Activated CD8-positive, alpha-beta T cell treated with anti-CD3 and anti-CD28 coated beads for 36 hours (primary cell): ENCODE measurements at places on chromosomes 5 and 9. TPM values are rescaled to one million over a fixed set of nuclear protein-coding genes. Genes with fewer than 3 reads are reported as not detected.

DNA sequence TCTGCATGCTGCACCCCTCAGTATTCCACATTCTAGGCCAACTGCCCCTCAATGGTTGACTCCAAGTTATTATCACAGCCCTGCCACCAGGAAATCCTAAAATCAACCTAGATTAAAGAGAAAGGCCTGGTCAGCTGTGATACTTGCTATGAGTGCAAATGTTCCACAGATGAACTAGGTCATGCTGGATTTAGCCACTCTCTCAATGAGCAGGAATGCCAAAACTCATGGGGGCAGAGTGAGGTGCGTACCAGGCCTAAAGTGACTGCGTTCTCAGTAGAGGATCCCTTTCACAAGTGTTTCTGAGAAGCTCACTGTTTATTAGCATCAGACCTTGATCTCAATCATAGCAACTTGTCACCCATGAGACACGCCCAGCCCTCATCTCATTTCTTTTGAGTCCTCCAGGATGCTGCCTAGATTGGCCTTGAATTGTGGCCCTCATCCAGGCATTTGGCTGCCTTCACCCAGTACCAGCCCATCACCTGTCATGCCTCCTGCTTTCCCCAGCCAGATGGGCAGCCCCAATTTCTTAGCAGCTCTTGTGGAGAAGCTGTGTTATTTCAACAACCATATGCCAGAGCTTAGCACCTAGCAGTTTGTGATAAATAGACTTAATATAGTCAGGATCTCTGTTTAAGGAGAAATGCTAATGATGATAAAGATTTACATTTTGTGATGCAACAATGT is 383.9 kb downstream of the CTNND2 start:
- no peak for DNase-seq

DNA sequence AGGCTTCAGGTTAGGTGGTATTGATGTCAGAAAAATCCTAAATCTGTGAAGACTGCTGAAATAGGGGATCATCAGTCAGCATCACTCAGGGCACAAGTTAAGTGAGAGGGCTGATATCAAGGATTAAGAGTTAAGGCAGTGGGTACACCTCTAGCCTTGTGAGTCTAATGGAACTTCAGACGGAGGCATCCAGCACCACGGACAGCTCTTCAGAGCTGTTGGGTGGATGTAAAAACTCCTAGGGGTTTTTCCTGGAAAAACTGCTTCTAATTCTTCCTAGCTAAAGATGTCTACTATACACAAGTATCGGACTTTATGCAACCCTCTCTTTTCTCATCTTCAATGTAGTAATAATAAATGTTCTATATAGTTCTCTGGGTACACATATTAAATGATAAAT is 165.9 kb downstream of the SH3GL2 start:
- no peak for DNase-seq

DNA sequence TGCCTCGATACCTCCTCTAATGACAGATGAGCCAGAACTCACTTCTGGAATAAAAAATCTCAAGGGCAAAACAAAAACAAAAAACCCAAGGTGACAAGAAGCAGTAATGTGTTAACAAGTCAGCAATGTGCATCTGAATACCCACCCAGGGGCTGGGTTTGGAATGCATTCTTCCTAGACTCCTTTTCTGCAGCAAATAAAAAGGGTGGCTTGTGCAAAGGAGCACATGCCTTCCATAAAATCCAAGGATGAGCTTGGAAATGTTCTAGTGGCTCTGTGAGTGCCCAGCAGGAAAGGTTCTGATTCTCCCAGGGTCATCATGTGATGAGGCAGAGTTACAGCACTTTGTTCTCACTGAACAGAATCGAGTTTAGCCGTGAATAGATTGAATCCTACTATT is 599.9 kb downstream of the RAB3C start:
- no peak for DNase-seq

GRCh38 chr9:128705051-128705965 is 3.0 kb downstream of the PKN3 start:
- DNase-seq, result no peak

DNA sequence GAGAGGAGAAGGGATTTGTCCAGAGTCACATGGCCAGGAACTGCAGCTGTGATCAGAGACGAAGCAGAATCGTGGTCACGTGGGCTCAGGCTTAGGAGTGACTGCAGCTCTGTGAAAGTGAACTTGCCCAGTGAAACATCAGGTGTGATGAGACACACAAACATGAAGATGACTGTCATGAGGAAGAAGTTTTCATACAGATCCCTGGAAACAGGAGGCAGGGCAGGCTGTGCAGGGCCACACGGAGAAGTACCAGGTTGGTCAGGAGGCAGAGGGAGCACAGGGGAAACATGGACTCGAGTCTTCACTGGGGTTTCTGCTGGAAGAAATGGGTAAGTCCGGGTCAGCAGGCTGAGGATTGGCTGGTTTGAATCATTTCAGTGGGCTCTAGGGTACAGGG is 64.1 kb downstream of the BARX1 start:
- no peak for DNase-seq

The IFNA21 gene
- total RNA-seq, result not detected

The PRLR gene
- not detected for total RNA-seq

The TNFSF8 gene
- total RNA-seq, result 23.9 TPM

The DEPDC1B gene
- 30.2 TPM for total RNA-seq
